Activated CD4-positive, alpha-beta T cell treated with anti-CD3 and anti-CD28 coated beads, Interleukin-2, amount 10 ng/mL, durations not matched to agents 7 days and 5 days (primary cell): ENCODE measurements at places on chromosomes 3 and 15. TPM values are rescaled to one million over a fixed set of nuclear protein-coding genes. Genes with fewer than 3 reads are reported as not detected.

GRCh38 chr3:133206921-133207320 lies 168.7 kb downstream of the TMEM108 start:
- DNase-seq: no peak

- peak; percentile 55 for DNase-seq
These were observed 26.8 kb upstream of the OCA2 start for GRCh38 chr15:28125673-28126651.

DNA sequence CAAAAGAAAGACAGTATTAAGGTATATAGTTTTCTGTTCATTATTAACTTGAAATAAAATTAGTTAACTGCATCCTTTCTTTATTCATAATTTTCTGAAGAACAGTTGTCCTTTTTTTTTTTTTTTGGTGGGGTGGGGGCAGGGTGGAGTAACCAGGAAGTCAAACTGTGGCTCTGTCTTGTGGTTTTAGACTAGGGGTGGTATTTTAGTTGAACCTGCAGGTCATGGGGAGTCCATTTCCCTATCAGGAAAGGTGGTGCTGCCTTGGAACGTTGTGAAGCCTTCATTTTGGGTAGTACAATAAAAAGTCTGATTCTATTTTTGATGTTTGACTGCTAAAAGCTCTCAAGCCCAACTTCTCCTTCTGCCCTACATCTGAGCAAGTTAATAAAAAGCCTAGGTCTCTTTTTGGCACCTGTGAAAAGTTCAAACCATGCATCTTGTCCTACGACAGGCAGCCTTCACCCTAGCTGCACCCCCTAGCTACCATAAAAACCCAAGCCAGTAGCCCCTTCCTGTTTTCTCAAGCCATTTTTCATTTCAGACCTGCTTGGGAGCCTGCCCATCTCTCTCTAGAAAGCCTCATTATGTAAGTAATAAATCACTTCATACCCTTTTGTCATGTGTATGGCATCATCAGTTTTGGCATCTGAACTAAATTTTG lies 31.2 kb upstream of the RIOX2 start:
- DNase-seq: peak; percentile 31

LIPC gene
- total RNA-seq: 1.5 TPM

- DNase-seq: no peak
These were observed 213.9 kb upstream of the RBMS3 start for GRCh38 chr3:29067007-29067406.

GRCh38 chr3:186746008-186746407 lies 28.8 kb downstream of the KNG1 start:
- no peak for DNase-seq

MAP6D1 gene
- 1.8 TPM for total RNA-seq

- no peak for DNase-seq
These were observed 66.4 kb downstream of the TCF12 start for GRCh38 chr15:56984681-56985481.

DNA sequence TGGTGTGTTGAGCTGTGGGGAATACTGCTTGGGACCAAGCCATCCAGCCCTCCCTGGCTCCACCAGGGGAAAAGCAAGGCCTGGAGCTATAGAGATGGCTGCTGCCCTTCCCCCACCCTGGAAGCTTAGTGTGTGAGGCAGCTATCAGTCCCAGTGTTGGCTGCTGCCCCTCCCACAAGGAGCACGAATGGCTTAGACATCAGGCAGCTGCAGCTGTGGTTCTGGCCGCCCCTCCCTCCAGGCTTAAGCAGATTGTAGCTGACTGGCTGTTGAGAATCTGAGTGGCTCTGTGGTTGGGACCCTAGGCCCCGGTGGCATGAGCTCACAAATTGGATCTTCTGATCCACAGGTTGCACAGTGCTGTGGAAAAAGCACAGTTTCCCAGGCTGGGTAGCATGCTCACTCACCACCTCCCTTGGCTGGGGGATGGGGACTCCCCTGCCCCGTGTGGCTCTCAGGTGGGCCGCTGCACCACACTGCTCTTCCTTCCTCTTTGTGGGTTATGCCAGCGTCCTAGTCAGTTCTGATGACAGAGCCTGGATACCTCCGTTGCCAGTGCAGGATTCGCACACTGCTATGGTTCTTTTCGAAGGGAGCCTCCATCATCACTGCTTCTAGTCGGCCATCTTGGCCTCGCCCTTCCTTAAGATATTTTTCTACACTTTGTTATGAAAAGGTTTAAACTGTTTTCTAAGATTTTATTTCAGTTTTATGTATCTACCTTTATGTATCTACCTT lies 21.2 kb upstream of the SUCNR1 start:
- no peak for DNase-seq

- no peak for DNase-seq
These were observed 65.1 kb downstream of the CD200R1L start for GRCh38 chr3:112781599-112781998.

- no peak for DNase-seq
These were observed 22.8 kb upstream of the JMJD7 start for GRCh38 chr15:41804916-41805666.

WNT5A gene
- total RNA-seq: not detected

DNA sequence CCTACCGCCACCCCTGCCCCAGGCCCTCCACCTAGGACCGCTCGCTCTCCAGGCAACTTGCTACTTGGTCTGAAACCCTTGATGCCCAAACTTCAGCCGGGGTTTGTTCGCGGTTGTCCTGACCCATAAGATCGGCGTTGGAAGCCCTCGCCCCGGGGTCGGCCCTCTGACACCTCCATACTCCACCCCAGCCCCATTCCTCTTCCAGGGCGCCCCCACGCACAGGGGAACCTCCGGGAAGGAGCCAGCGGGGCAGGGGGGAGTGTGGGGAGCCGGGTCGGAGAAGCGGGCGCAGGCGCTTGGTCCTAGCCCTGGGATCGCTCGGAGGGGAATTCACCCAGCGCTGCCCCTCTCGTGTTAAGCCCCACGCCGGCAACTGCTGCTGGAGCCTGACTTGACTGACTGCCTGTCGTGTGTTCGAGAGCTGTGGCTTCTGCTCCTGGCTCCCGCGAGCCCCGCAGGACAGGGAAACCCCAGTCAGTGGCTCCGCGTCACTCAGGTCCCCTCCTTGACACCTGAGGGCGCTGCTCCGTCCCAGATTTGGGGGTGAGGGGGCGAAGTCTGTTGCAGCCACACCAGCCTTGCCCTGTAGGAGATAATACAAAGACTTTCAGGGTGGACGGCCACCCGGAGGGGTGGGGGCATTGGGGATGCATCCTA lies 675 bp downstream of the RYR3 start:
- no peak for DNase-seq

SLTM gene
- total RNA-seq: 116 TPM

DNA sequence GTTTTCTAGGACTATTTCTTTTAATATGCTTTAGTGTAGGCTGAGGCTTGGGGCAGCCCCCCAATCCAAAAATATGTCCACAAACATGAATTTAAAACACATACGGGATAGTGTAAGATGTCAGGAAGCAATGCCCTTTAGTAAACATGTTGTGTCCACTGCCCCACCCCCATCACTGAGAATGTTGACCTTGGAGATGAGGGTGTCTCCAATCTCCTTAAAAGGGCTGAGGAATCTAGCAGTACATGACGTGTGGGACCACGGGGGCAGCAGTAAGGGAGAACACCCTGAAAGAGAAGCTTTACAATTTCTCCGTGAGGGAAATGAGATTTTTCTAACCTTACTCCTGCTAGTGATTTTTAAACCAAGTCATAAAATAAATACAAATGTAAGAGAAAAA lies 84.7 kb downstream of the SQOR start:
- no peak for DNase-seq

DNA sequence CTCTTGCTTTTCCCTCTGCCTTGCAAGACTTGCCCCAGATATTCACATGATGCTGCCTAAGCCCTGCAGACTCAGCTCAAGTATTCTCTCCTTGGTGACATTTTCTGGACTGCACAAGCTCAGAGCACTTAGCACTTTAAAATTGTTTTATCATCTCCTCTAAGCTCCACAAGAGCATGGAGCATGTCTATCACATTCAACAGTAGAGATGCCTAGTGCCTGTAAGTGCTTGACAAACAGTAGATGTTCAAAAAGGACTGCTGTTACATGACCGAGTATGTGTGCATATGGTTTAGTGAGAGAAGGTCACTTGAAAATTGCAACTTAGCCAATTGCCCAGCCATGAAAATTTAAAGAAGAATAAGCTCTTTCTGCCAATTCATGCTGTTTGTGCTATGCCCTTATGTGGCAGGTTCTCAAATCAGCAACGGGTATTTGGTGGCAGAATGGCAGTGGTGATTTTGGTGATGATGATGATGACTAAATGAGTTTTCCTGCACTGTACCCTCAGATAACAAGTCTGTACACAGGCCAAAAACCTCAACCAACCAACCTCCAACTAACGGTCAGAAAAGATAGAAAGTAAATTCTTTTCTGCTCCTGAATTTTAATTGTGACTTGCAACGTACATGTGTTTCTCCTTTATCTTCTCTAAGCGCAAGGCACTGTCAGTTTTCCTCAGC lies 647.2 kb upstream of the UBE2E2 start:
- no peak for DNase-seq

SLC51A gene
- total RNA-seq: not detected

GRCh38 chr3:19221081-19221480 lies 72.8 kb downstream of the KCNH8 start:
- DNase-seq: no peak

C15orf62 gene
- 1.3 TPM for total RNA-seq

- no peak for DNase-seq
These were observed 9.3 kb upstream of the ST8SIA2 start for GRCh38 chr15:92384381-92384780.

DNA sequence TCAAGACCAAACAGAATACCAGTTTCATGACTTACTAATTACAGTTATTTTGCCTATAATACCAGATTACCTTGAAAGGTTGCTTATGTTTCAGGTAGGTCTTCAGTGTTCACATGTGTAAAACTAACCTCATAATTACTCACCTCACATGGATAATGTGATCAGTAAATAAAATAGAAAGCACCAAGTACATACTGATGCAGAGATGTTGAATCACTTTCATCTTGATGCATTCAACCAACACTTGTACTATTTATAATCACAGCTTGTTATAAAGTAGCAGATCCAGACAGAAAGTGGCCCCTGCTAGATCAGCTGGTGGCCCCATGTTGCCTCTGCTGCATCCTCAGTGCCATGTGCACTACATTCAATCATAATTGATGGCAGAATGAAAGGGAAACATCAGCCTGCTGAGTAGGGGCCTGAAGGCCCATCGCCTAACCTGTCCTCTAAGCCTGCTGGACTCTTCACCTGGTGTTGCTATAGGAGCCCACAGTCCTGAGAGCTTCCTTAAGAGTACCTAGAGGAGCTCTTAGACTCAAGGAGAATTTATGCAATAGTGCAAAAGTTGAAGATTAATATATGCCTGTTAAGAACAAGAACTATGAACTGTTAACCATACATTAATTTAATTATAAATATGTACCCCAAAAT lies 154.3 kb downstream of the PLCL2 start:
- no peak for DNase-seq

OXTR gene
- 0.82 TPM for total RNA-seq

DNA sequence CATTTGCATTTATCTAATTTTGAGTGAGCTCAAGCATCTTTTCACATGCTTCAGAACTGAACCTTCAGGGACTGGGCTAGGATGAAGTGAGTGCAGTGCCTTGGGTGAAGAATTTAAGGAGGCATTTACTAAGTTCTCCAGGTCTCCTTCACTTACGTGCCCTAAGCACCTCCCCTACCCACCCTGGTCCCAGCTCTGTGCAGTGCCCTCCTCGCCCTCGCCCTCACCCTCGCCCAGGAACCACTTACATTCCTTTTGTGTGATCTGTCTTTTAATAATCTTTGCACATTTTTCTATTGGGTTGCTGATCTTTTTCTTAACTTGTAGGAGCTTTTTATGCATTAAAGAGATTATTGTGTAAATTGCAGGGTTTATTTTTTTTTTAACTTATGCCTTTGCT lies 322.6 kb downstream of the THSD4 start:
- DNase-seq: no peak
